Mammary microvascular endothelial cell (primary cell): ENCODE measurements at places on chromosomes 6 and 20. TPM values are rescaled to one million over a fixed set of nuclear protein-coding genes. Genes with fewer than 3 reads are reported as not detected.

Gene SCGN
- total RNA-seq: not detected in 2 replicates

Gene MAS1
- not detected in 2 replicates for total RNA-seq

Gene GPX6
- not detected in 2 replicates for total RNA-seq

Gene GFOD1
- total RNA-seq: 21.1 and 22.0 TPM in 2 replicates

Gene PHIP
- 12.6 and 12.7 TPM in 2 replicates for total RNA-seq

Gene DNMT3B
- 4.7 and 4.9 TPM in 2 replicates for total RNA-seq

Gene CHRNA4
- not detected in 2 replicates for total RNA-seq

Gene MYCT1
- 120 and 122 TPM in 2 replicates for total RNA-seq

Gene VIP
- 0.15 and 0.53 TPM in 2 replicates for total RNA-seq
